Activated T-helper 2 cell treated with anti-CD3 and anti-CD28 coated beads, Interferon-gamma antibody, Interleukin-2, Interleukin-4, amounts not matched to agents 10 μg/mL and 5 μg/mL and 100 μg/mL, durations not matched to agents 14 hours and 24 hours and 36 hours (primary cell): ENCODE measurements at places on chromosomes 5 and 9. TPM values are rescaled to one million over a fixed set of nuclear protein-coding genes. Genes with fewer than 3 reads are reported as not detected.

JAKMIP2 gene
- total RNA-seq: 4.1 and 4.9 TPM in 2 replicates

F2R gene
- total RNA-seq: 2.8 and 3.3 TPM in 2 replicates

GPR151 gene
- not detected in 2 replicates for total RNA-seq

GRCh38 chr9:97983589-97984187 is 547 bp downstream of the ANP32B start:
- DNase-seq: peak; percentile 43
- no peaks in the 10 kb centered on the region for H3K27me3 ChIP-seq
- H3K36me3 ChIP-seq: peaks cover 19% of the 10 kb centered on the region

GRCh38 chr9:32677931-32678330 is 42.5 kb upstream of the TAF1L start:
- no peak overlapping the region for H3K4me3 ChIP-seq
- no peaks in the 10 kb centered on the region for H3K27me3 ChIP-seq
- H3K4me1 ChIP-seq: no peaks in the 10 kb centered on the region
- DNase-seq: no peak

DNA sequence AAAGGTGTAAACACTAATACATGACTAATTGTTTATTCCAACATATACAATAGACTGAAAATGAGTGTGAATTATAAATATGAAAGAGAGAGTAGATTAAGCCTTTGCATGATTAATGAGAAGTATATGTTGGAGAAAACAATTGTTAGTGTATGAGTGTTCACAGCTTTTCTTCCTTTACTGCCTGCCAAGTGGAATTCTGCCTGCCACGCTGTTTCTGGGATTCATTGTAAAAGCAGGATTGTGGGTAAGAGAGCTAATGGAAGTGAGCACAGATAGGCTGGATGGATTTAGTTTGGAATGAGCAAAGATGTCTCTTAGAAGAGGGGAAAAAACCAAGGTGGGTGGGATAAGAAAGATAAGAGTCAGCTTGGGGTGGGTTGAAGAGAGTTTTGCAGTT is 129.6 kb upstream of the NMUR2 start:
- H3K27ac ChIP-seq: no peak overlapping the region
- no peak for DNase-seq
- no peaks in the 10 kb centered on the region for H3K36me3 ChIP-seq
- H3K4me1 ChIP-seq: no peaks in the 10 kb centered on the region
- H3K4me3 ChIP-seq: no peak overlapping the region
- peaks cover 13% of the 10 kb centered on the region for H3K27me3 ChIP-seq

DNA sequence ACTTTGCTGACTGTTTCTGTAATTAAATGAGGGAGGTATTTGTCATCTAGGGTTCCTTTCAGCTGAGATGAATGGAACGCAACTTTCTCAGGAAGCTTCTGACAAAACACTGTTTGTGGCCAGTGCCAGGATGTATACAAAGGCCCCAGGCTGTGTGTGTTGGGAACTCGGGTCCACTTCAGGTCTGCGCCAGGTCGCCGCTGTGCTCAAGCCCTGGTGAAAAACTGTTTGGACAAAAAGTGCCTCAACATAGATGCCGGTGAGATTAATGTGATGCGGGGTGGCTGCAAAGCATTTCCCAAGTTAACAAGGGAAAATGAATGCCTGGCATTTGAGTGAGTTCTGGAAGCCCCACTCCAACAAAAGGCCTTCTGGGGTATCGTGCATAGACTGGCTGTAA is 156.4 kb downstream of the GABBR2 start:
- no peak overlapping the region for H3K27ac ChIP-seq
- H3K4me3 ChIP-seq: no peak overlapping the region
- H3K27me3 ChIP-seq: peaks cover 21% of the 10 kb centered on the region
- H3K36me3 ChIP-seq: no peaks in the 10 kb centered on the region

- DNase-seq: no peak
- peaks cover 17% of the 10 kb centered on the region for H3K27me3 ChIP-seq
- no peaks in the 10 kb centered on the region for H3K36me3 ChIP-seq
- no peaks in the 10 kb centered on the region for H3K4me1 ChIP-seq
- no peak overlapping the region for H3K27ac ChIP-seq
Measured at GRCh38 chr9:105305856-105306255, 61.4 kb downstream of the SLC44A1 start.

GRCh38 chr9:109481856-109482255 is 16.3 kb downstream of the PTPN3 start:
- H3K36me3 ChIP-seq: no peaks in the 10 kb centered on the region
- no peak for DNase-seq
- no peak overlapping the region for H3K27ac ChIP-seq
- peaks cover 10% of the 10 kb centered on the region for H3K27me3 ChIP-seq
- no peak overlapping the region for H3K4me3 ChIP-seq

DNA sequence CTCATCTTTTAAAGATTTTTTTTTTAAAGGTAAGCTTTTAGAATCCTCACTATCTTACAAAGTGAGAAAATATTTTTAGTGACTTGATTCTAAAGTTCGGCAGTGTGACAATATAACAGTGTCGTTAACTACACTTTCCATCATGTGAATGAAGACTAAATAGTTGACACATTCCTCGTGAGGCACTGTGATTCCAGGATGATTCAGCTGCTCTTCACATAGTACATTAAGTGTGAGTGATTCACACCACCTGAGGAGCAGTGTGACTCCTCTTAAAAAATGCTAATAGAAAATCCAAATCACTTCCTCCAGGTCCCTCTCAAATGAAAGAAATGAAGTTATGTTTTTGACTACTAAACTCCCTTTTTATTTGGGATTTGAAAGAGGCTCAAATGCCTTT is 589.5 kb downstream of the GABRG2 start:
- no peaks in the 10 kb centered on the region for H3K36me3 ChIP-seq
- H3K4me3 ChIP-seq: no peak overlapping the region
- H3K4me1 ChIP-seq: no peaks in the 10 kb centered on the region
- H3K27me3 ChIP-seq: no peaks in the 10 kb centered on the region
- no peak for DNase-seq

DNA sequence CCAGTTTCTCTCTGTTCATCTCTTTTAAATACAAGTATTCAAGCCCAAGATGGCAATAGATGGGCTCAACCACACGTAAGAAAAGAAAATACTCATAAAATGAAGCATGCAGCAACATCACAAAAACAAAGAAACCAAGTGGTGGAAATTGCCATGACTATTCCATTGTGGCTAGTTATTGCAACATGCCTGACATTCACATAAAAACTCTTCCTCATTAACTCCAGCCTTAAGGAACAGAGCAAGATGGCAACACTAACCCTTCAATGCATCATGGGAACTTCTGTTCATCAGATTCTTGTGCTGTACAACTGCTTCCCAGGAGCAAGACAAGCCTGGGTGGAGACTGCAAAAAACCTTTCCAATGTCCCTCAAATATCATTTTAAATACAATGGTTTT is 1.4 kb upstream of the GLIS3 start:
- DNase-seq: no peak
- no peaks in the 10 kb centered on the region for H3K36me3 ChIP-seq
- H3K4me1 ChIP-seq: peaks cover 69% of the 10 kb centered on the region
- H3K27me3 ChIP-seq: peaks cover 41% of the 10 kb centered on the region
- H3K4me3 ChIP-seq: no peak overlapping the region

DNA sequence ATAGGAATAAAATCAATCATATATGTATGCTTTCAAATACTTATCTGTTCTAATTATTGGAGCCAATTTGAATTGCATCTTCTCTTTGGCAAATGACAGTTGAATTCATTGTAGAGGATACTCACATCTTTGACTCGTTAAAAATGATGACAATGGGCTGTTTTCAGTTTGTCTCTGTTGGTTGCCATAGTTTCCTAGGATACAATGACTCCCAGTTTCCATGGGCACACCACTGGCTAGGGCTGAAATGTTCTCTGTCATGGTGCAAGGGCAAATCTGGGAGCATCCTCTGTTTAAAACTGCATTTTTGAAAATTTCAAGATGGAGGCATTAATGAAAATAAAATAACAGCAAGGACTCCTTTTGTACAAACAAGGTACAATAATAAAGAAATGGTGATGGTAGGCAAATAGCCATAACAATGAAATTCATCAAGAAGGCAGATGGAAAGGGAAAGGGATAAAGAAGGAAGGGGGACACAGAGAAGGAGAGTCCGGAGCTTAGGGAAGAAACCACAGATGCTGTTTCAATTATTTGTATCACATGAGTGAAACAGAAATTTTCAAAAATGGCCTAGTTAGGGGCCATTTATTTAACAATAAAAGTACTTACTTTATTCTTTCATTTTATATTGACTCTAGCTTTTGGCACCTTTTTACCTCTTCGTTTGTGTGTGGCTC is 378.8 kb upstream of the SEMA6A start:
- no peak for DNase-seq
- no peaks in the 10 kb centered on the region for H3K36me3 ChIP-seq
- H3K4me1 ChIP-seq: no peaks in the 10 kb centered on the region
- no peak overlapping the region for H3K4me3 ChIP-seq

GRCh38 chr9:131271506-131271931 is 4.8 kb downstream of the FAM78A start:
- no peaks in the 10 kb centered on the region for H3K27me3 ChIP-seq
- H3K36me3 ChIP-seq: peaks cover 71% of the 10 kb centered on the region
- H3K4me1 ChIP-seq: peaks cover 48% of the 10 kb centered on the region
- DNase-seq: no peak
- H3K4me3 ChIP-seq: peak overlapping the region; percentile 100
- H3K27ac ChIP-seq: peak overlapping the region; percentile 97

- H3K27ac ChIP-seq: no peak overlapping the region
- H3K4me1 ChIP-seq: no peaks in the 10 kb centered on the region
- no peak for DNase-seq
- no peak overlapping the region for H3K4me3 ChIP-seq
- H3K27me3 ChIP-seq: no peaks in the 10 kb centered on the region
Measured at GRCh38 chr5:4989118-4989517, 151.0 kb upstream of the ADAMTS16 start.

DNA sequence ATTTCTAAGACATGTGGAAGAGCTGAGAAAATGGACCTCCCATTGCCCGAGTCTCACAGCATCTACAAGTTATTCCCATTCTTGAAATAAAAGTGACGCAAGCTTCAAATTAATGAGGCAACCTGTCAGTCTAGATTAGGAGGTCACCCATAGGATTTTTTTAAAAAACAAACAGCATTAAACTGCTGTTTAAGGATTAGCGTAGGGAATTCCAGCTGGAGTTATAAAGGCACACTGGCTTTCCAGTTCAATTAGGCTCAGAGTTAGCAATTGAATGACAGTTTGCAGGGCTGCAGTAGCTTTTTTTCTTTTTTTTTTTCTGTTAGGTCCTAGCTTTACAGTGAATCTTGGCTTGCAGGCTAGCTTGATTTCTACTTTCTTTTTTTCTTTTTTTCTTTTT is 16.2 kb downstream of the PRKACG start:
- peaks cover 39% of the 10 kb centered on the region for H3K4me1 ChIP-seq
- H3K27me3 ChIP-seq: no peaks in the 10 kb centered on the region
- H3K36me3 ChIP-seq: peaks cover 53% of the 10 kb centered on the region
- DNase-seq: no peak
- H3K27ac ChIP-seq: no peak overlapping the region
- H3K4me3 ChIP-seq: no peak overlapping the region

DNA sequence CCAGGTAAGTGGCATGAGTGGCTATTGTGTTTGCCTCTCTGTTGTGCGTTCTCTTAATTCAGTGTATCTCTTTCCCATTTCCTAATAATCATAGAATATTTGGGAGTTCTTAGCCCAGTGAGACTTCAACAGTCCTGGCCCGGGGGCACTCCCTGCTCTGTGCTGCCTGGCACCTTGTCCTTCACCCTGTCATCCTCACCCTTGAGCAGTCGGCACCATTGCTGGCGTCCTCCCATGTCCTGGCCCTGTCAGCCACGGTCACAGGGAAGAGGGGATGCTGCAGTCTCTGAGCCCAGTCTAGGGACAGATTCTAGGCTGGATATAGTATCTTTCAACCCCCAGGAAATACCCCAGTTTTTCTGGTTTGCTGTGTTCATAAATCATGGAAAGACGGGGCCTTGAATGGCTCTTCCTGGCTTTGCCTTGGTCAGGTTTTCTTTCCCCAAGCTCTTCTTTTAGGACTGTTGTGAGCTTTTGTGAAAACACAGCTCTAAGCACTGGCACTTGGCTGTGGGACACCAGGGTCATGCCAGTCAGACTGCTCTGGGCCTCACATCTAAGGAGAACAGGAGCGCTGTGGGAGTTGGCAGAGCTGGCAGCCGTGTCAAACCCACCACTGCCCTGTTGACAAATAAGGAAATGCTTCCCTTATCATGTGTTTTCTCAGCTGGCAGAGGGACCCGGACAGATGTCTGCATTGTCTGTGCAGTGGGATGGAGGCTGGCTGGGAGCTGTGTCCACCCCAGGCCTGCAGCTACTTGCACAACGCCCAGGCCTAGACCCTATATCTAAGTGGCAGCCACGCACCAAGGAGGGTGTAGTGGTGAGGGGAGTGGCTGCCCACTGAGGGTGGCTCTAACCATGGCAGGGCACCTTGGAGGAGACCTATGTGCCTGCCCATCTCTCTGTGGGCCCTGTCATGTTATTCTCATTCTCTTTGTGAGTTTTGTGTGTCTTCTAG is 378.6 kb downstream of the ICE1 start:
- H3K4me1 ChIP-seq: no peaks in the 10 kb centered on the region
- H3K36me3 ChIP-seq: no peaks in the 10 kb centered on the region
- no peak overlapping the region for H3K4me3 ChIP-seq
- H3K27ac ChIP-seq: no peak overlapping the region

DNA sequence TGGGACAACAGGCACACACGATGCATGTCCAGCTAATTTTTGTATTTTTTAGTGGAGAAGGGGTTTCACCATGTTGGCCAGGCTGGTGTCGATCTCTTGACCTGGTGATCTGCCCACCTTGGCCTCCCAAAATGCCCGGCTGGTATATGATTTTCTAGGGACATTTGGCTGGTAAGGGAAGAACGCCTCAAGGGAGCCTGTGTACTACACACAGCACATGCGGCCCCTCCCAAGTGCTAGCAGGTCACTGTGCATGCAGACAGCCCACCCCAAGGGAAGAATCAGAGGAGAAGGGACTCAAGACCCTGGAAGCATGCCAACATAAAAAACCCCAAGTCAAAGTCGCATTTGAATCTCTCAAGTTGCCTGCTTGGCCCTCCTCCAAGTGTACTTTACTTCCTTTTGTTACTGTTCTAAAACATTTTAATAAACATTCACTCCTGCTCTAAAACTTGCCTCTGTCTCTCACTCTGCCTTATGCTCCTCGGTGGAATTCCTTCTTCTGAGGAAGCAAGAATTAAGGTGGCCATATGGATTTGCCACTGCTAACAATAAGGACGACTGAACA is 24.3 kb upstream of the OTULINL start:
- DNase-seq: no peak
- peaks cover 9% of the 10 kb centered on the region for H3K4me1 ChIP-seq
- H3K27ac ChIP-seq: no peak overlapping the region
- no peak overlapping the region for H3K4me3 ChIP-seq
